Central memory CD8-positive, alpha-beta T cell (primary cell): ENCODE measurements at places on chromosomes 16 and 17.
A peak's percentile ranks its signal among the peaks of the same experiment; 100 is the strongest.

GRCh38 chr17:66966704-66967418, 2.4 kb downstream of the CACNG4 start:
- H3K27me3 ChIP-seq = peaks cover 85% of the 10 kb centered on the region
- no peaks in the 10 kb centered on the region for H3K36me3 ChIP-seq
- no peak overlapping the region for H3K27ac ChIP-seq

- H3K4me3 ChIP-seq = no peak overlapping the region
- DNase-seq = no peak
- H3K27me3 ChIP-seq = no peaks in the 10 kb centered on the region
- no peak overlapping the region for H3K27ac ChIP-seq
Measured at GRCh38 chr16:69209735-69210134, 22.8 kb downstream of the SNTB2 start.

DNA sequence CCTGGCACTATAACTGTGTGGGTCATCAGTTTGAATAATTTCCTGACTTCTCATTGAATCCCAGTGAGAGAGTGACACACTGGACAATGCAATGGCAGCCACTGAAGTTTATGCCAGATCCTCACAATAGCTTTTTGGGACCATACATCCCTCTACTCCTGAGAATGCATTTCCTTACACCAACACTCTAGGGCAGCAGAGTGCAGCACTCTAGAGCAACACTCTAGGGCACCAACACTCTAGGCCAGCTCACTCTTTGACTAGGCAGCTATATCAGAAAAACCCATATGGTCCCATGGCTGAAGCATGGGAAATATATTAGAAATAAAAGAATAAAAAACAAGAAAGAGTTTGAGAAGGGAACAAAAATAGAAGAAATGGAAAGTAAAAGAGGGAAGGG, 309.2 kb downstream of the MAP2K6 start:
- no peaks in the 10 kb centered on the region for H3K36me3 ChIP-seq
- H3K27ac ChIP-seq = no peak overlapping the region
- no peaks in the 10 kb centered on the region for H3K4me1 ChIP-seq
- peaks cover 9% of the 10 kb centered on the region for H3K27me3 ChIP-seq

GRCh38 chr17:36937001-36937958, at the start of gene LHX1:
LHX1 (plus strand) TSS chr17:36937475; CDS start chr17:36938198, 723 bp downstream.
- peaks cover 71% of the 10 kb centered on the region for H3K4me1 ChIP-seq
- DNase-seq = no peak
- peaks cover 36% of the 10 kb centered on the region for H3K36me3 ChIP-seq
- H3K27ac ChIP-seq = peak within 1 kb of the TSS; percentile 68
- H3K4me3 ChIP-seq = peak within 1 kb of the TSS; percentile 80

DNA sequence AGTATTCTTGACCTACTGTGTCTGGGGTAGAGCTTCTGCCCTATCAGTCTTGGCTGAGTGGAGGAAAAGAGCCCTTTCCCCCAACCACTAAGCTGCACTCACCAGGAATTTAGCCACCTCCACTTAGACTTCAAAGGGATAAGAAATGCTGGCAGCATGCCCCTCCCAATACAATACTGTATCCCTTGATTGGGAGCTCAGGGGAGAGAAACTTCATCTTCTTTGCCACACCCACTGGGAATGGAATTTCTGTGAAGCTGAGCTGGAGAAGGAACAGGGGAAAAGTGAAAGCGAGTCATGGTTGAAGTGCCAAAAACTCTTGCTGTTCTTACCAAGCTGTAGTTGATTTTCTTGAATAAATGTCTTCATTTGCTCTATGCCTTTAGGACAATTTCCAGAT, 68.8 kb downstream of the CEP112 start:
- H3K27me3 ChIP-seq = no peaks in the 10 kb centered on the region
- H3K4me3 ChIP-seq = no peak overlapping the region
- H3K27ac ChIP-seq = no peak overlapping the region

DNA sequence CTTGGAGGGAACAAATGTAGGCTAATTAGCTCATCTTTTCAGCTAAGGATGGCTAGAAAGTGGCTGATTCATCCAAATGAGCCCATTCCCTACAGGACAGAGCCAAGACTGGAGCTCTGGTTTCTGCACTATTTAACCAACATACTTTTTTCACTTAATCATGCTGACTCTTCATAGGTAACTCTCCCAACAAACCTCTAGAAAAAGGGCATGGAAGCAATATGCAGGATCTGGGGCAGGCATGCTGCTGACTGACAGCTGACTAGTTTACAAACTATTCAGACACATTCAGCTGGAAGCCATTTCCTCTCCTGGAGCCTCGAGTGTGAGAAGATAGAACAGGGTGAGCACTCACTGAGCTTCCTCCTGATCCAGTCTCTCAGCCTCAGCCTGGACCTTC, 6.2 kb downstream of the BECN1 start:
- peaks cover 77% of the 10 kb centered on the region for H3K36me3 ChIP-seq
- no peak overlapping the region for H3K4me3 ChIP-seq
- DNase-seq = no peak
- H3K4me1 ChIP-seq = peaks cover 10% of the 10 kb centered on the region
- H3K27ac ChIP-seq = no peak overlapping the region

DNA sequence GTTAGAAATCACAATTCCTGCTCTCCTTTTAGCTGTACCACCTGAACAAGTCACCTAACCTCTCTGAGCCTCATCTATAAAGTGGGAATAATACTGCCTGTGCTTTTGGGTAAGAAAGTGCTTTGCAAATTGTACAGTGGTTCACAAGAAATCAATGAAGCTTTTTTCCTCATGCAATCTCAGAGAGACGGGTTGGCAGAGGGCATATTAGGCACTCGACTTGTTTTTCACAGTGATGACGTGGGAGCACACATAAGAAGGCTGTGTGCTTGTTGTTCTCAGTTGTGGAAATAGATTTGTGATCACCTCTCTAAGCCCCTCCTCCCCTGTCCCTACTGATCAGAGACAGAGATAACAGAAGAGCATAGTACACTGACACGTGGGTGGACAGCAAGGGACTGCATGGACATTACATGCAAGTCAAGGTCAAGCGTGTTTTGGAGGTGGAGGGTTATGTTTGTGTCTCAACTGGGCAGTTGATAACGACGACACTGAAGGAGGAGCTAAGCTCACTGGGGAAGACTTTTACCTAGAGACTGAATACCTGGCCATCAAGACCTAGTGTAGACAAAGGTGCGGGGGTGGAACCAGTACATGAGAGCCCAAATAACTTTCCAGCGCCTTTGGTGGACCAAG, 1.7 kb upstream of the GPT2 start:
- peaks cover 2% of the 10 kb centered on the region for H3K36me3 ChIP-seq
- H3K4me3 ChIP-seq = peak overlapping the region; percentile 86
- H3K4me1 ChIP-seq = peaks cover 14% of the 10 kb centered on the region
- H3K27ac ChIP-seq = no peak overlapping the region
- H3K27me3 ChIP-seq = peaks cover 59% of the 10 kb centered on the region
- no peak for DNase-seq
